Calu3 (cell line): ENCODE measurements at places on chromosomes 3 and 15. TPM values are rescaled to one million over a fixed set of nuclear protein-coding genes. Genes with fewer than 3 reads are reported as not detected.

DNA sequence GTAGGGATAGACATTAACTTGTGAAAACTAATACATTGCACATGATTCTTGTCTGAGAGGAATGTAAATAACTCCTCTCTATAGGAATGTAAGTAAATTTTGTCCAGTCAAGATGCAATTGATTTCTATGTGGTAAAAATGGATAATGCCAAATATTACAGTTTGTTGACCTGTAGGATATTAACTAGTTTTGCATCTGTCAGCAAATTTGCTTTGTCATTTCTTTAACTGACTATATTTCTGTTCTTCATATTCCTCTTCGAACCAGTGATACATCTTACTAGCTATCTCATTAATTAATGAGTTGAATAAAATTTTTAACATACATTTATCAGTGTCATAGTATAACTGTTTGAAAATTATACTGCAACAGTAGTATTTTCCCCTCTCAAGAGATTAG, 80.4 kb downstream of the EDEM1 start:
- DNase-seq: no peak

- DNase-seq: no peak
Observed at GRCh38 chr3:172192830-172193415, 153.5 kb downstream of the FNDC3B start.

DNA sequence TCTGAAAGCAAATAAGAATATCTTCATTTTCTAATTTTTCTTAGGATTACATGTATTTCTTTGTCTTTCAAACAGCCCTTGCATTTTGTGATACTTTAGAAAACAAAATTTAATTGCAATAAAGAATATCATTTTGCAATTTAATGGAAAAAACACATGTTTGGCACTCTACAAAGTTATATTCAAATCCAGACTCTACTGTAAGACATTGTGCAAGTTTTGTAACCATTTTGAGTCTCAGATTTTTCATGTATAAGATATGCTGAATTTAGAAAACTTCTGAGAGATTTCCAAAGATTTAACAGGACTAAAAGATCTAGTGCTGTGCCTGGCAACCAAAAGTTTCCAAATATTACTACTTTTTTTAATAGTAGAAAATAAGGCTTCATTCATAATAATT, 187.1 kb upstream of the AGTR1 start:
- no peak for DNase-seq

DNA sequence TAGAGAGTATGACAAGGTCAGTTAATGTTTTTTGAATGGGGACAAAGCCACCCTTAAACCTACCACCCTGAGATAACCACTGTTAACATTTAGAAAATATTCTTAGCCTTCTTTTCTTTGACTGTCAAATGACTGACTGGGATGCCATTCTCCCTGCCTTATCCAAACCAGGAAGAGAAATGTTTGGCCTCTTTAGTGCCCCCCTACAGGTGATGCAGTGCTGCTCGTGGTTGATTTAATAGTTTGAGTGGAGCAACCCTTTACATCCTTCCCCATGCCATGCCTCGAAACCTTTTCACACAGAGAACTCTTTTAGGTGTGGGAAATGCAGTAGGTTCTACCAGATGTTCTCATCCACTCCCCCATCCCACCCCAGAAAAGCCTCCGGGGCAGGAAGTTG, 38.7 kb upstream of the UMPS start:
- DNase-seq: no peak

DNA sequence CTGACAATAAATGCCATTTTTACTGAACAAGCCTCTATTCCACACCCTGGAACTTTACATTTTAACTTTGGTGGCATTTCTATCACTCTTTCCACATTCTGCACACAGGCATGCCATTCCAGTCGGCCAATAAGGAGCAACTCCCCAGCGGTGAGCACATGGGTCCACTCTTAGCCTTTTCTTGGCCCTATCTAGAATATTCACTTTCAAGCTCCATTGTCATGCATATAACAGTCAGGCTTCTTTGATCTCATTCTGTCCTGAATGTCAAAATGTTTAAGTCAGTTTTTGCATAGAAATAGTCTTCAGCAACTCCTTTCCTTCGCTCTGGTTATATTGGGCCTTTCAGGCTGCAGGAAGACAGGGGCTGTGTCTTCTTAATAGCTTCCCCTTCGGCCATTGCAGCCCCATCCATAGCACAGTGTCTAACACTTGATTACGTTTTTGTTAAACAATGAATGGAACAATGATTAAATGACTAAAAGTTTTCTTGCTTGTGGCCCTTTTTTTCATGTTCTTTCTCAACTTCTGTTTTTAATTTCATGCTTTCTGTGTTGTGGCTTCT, 427.3 kb downstream of the MFSD1 start:
- DNase-seq: no peak

- no peak for DNase-seq
Observed at GRCh38 chr15:33701304-33701696, 267.0 kb upstream of the CHRM5 start.

DNA sequence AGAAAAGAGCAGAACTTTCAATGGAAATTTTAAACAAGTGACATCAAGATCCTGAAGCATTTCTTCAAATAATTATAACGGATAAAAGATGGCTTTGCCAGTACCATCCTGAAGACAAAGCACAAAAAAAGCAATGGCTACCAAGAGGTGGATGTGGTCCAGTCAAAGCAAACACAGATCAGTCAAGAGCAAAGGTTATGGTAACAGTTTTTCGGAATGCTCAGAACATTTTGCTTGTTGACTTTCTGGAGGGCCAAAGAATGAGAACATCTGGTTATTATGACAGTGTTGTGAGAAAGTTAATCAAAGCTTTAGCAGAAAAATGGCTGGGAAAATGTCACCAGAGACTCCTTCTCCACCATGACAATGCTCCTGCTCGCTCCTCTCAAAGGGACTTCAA, 31.5 kb downstream of the FEM1B start:
- DNase-seq: no peak

DNA sequence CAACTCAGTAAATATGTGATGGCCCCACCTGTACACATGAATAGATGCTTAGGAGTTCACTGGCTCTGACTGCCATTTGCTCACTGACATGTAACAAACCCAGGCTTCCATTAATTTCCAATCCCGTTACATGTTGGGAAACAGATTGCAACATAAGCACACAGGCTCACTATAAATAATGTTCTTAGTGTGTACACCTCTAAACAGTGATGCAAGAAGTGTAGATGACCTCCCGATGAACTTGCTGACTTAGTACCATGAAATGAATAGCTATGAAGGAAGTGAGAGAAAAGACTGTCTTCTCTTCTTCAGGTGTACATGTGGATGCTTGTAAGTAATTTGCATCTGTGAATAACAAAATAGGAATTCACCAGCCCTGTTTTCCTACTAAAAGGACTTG, 21.4 kb upstream of the FSIP1 start:
- no peak for DNase-seq

DNA sequence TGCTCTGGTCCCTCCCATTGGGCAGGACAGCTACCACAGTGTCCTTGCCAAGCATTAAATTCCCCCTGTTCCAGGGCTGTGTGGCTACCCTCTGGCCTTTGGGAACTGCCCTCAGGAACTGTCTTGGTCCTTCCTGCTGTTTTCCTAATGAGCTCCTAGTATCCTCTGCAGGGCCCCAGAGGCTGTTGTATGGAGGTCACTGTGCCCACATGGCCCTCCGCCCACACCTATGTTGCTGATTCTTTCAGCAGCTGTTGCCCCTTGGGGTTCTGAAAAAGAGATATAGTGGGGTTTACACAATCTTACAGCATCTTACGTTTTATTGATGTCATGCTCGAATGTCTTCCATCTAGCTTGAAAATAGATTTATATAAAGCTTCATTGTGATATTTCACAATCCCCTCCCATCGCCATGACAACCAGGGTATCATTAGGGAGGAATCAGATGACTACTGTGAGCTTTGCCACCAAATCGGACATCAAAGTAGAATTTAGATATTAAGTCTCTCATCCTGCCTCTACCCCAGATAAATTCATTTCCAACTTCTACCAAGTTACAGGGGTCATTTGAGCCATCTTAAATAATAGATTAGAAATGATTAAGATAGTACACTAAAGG, 97.1 kb upstream of the NR2E3 start:
- DNase-seq: no peak

GRCh38 chr15:35495080-35495479, 50.9 kb downstream of the DPH6 start:
- no peak for DNase-seq

DNA sequence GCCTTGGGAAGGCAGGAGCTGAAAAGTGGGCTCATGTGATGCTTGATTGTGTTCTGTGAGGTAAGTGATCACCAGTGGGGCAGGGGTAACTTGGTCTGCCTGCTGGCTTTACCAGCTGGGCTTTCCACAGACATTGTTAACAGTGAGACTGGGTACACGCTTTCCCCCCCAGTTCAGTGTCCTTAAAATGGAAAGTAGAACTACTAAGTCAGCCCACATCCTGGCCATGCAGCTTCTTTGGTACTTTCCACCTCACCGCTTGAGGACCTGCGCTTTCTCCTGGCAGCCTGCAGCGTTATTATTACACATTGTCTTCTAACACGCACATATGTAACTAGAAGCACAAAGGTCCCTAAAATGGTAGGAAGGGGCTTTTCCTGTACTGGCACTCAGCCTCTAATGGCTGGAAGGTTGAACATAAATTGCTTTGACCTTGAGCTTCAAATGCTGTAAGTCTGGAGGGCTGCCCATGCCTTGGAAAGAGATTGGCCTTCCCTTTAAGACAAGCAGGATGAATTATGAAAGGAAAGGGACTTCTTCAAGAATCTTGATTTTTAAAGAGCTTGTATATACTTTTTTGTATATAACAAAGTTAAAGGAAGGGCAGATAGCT, 216.1 kb upstream of the ROPN1 start:
- no peak for DNase-seq

GRCh38 chr3:94106268-94106667, 43.4 kb downstream of the NSUN3 start:
- no peak for DNase-seq

DNA sequence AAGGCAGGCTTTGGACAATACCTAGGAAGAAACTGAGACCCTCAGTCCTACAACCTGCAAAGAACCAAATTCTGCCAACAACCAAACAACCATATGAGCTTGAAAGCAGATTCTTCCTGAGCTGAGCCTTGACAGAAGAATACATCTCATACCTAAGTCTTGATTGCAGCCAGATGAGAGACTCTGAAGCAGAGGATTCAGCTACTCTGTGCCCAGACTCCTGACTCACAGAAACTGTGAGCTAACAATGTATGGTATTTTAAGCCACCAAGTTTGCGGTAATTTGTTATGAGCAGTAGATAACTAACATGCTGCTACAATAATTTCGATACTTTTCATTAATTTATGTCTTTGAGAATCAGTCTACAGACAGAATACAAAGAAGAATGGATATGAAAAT, 325.1 kb upstream of the CBLB start:
- DNase-seq: no peak

- DNase-seq: no peak
Observed at GRCh38 chr3:186536883-186537844, 7.0 kb downstream of the CRYGS start.

DNA sequence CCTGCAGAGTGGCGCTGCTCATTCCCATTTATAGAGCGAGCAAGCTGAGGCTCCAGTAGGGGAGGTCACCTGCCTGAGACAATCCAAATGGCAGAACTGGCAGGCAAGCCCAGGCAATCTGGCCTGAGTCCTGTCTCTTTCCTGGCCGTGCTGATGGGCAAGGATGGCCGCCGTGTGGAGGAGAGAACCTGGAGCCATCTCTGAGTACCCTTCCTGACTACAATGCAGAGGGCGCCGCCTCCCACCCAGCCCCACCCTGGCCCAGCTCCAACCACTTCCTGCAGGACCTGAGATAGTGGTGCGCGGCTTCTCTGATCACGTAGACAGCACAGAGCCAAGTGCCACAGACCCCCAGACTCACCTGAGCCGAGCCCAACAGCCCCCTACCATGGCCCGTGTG, 7.0 kb downstream of the TLR9 start:
- DNase-seq: no peak

DNA sequence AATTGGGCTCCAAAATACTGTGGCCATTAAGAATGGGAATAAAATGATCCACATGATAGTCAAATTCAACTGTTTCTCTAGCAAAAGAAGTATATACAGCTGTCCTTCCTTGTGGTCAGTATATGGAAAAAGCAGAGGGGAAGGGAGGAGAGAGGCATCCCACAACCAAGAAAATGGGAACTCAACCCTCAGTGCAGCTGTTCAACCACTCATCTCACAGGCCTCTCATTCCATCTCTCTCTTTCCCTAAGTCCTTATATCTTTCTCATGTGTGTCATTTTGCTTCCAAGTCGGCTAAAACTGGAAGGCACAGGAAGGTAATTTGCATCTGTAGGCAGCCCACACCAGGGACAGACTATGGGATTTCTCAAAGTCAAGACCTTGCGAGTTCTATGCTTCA, 27.5 kb downstream of the AVEN start:
- DNase-seq: no peak

DNA sequence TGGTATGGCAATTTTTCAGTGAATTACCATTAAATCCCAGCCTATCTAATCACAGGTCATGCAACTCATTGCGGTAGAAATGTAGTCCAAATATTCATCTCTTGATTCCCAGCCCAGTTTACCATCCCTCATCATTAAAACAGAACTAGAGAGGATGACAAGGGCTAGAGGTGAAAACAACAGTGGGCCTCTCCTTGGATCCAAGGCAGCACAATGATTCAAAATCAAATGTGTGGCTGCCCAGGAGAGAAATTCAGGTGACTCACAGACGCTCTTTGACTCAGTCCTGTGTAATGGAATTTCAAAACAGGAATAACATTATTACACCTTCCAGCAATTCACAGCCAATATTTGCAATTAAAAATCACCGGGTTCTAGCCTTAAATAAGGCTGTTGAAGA, 246.5 kb downstream of the TBL1XR1 start:
- peak; percentile 17 for DNase-seq

DNA sequence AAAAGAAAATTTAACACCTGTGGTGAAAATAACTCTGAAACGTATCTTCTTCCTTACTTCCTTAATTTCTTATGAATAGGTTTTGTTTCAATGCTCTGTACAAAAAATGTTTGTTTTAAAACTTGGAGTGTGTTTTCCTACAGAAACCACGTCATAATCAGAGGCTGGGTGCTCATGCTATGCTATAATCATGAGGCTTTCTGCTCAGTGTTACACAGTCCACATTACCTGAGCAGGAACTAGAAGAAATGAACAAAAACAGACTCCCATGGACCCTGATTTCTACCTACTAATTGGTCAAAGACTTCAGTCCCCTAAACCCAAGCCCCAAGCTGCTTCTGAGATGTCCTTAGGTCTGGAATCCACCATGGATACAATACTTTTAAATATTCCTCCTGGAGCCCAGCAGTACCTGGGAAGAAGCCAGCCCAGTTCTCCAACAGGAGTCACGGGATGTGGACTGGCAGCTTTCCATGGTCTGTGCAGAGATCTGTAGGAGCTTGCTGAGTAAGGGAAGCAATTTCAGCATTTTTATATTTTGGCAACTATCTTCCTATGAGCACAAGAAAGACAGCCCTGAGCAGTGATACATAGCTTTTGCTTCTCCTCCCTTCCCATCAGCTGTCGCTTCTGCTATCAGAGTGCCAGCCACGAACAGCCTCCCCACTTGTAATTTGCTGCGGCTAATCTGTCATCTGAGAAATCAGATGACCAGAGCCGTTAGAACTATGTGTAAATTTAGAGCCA, 65.6 kb downstream of the WDR72 start:
- no peak for DNase-seq

Gene ACKR2
- 0.45 and 1.5 TPM in 2 replicates for total RNA-seq

Gene TRH
- not detected in 2 replicates for total RNA-seq

Gene SLC6A1
- total RNA-seq: not detected in 2 replicates

Gene FLNB
- 136 and 147 TPM in 2 replicates for total RNA-seq

Gene ZNF860
- 7.5 and 11.8 TPM in 2 replicates for total RNA-seq

Gene IL5RA
- not detected in 2 replicates for total RNA-seq

Gene WDR6
- total RNA-seq: 113 and 138 TPM in 2 replicates
